Fibroblast of the aortic adventitia (primary cell): ENCODE measurements at places on chromosomes 6 and 20.

GRCh38 chr6:50141100-50141499, 91.4 kb upstream of the DEFB112 start:
- DNase-seq: no peak

DNA sequence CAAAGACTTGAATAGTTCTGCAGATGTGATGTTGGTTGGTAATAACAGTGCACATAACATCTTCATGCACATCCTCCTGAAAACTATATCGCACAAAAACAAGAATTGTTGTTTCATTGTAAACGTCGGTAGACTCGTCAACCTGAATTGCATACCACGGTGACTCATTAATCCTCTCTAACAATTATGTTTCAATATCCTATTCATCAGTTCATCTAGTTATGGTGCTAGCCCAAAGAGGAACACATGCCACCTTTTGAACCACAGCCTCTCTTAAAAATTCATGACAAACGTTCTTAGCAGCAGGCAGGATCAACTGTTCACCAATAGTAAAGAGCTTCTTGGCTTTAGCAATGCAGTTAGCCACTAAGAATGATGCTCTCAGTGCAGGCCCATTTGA, 25.0 kb downstream of the CRYBG1 start:
- DNase-seq: no peak

DNA sequence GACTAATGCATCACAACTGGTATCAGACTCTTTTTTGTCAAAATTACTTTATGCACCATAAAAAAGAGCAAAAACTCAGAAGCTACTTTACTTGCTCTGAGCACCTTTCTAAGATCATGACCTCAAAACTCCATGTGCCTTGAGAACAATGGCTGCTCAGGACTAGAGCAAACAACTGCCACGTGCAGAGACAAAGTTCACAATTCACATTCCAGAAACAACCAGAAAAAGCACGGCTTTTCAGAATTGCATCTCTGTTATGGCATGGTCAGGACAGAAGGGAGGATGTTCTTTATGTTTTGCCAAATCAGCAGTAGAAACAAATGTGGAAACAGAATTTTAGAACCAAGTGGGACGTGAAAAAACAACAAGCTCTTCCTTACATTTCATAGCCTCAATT, 70.5 kb downstream of the CNKSR3 start:
- DNase-seq: no peak

GRCh38 chr6:44457596-44457995, 70.1 kb downstream of the CDC5L start:
- DNase-seq: no peak

- no peak for DNase-seq
Measured at GRCh38 chr6:151024597-151024996, 159.1 kb downstream of the MTHFD1L start.

GRCh38 chr6:149888659-149889058, 9.3 kb downstream of the RAET1E start:
- DNase-seq: no peak

DNA sequence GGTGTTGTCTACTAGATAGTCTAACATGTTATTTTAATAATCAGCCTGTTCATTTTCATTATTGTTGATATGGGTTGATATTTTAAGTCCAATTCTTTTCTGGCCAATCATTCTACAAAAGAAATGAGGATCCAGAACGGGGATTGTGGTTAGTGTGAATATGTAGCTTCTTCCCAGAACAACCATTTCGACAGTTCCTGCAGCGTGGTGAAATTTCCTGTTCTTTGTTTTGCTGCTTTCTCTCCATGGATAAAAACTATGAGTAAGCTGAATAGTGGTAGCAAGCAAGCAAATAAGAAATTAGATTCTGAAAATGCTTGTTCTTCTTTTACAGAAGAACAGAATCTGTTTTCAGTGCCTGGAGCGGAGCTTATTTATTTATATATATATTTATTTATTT, 65.5 kb upstream of the F13A1 start:
- DNase-seq: no peak

DNA sequence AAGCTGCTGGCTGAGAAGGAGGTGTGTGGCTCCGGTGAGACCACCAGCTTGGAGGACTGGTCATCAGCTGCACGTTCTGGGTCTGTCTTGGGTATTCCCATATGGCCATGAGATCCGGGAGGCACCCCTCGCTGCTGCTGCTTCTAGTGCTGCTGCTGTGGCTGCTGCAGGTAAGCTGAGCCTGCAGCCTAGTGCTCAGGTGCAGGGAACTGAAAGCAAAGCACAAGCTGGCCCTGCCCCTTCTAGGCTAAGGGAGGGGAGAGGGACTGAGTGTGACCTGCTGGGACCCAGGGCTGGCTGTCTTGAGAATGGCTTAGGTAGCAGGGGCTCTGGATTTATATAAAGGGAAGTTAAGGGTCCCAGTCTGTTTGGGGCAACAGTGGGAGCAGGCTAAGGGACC, 403 bp downstream of the CDH26 start:
- no peak for DNase-seq

DNA sequence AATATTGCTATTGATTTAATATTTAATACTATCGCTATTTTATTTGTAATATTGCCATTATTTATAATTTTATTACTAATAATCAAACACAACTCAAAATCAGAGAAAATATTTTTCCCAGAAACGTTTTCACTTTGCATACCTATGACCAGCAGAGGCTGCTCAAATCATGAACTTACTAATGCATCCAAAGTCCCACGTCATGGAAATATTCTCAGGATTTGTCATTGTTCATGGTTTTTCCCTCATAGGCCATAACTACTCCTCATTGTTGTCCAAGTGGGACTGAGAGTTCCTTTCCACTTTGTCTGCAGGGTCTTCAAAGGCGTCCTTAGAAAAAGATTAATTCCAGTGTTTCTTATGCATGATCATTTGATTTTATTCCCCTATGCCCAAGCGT, 344.8 kb downstream of the THBS2 start:
- peak; percentile 94 for DNase-seq

- no peak for DNase-seq
Measured at GRCh38 chr6:40138273-40138720, 204.0 kb upstream of the MOCS1 start.

GRCh38 chr6:110575925-110576463, 99.6 kb upstream of the SLC22A16 start:
- no peak for DNase-seq

DNA sequence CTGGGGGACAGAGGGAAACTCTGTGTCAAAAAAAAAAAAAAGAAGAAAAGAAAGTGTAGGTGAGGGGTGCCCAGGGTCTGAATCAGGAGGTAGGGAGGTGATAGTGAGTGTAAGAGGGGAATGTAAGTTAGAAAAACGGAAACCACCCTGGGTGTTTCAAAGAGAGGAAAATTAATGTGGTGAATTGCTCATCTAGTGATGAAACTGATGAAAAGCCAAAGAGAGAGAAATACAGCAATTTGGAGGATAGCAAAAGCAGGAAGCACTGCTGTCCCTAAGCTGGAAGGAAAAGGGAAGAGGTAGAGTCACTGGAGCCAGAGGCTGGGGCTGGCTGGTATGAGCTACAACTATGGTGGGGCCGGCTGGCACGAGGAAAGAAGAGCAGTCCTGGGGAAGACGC, 85.0 kb upstream of the CEP85L start:
- no peak for DNase-seq

GRCh38 chr20:47273591-47274235, 82.8 kb downstream of the ZMYND8 start:
- DNase-seq: peak; percentile 50

DNA sequence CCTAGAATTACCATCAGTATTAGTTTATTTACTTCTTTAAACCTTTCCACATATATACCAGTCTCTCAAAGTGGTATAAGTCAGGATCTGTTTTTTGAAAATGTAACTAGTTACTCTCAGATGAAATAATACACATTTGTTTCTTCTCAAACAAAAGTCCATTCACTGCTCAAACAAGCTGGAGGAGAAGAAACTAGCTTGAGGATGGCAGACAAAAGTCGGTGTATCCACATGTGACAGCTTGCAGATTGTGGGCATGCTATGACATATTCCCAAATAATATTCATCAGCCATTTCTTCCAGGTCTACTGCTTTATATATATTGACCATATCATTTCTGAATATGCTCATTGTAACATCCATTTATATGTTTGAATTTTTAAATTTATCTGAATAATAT, 197.4 kb upstream of the KCNQ5 start:
- no peak for DNase-seq

- DNase-seq: no peak
Measured at GRCh38 chr20:48166082-48166835, 381.0 kb upstream of the SULF2 start.

GRCh38 chr6:16523606-16524379, 237.5 kb downstream of the ATXN1 start:
- DNase-seq: peak; percentile 99

DNA sequence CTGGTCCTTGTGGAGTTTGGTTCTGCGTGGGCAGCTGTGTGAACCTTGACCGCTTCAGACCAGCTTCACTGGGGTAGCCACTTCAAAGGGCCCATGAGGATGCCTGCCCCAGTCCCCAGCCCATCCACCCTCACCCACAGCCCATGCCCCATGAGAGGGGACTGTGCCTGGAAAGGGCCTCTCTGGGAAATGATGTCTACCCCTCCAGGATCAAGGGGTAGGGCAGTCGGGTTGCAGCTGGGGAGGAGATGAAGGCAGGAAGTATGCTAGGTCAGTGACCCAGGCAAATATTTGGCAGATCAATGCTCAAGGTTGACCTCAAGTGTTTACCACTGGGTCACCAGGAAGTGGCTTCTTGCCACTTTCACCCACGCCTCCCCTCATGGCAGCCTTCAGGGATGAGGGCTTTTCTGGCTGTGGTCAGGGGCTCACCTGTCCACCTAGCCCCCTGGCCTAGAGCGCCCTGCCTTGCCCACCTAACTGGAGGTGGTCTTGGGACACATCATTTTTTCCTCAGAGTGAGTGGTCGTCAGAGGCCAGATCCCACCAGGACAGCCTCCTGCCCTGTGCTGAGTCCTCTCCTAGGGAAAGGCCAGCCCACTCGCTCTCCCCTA, 109.5 kb downstream of the SNX5 start:
- DNase-seq: no peak

DNA sequence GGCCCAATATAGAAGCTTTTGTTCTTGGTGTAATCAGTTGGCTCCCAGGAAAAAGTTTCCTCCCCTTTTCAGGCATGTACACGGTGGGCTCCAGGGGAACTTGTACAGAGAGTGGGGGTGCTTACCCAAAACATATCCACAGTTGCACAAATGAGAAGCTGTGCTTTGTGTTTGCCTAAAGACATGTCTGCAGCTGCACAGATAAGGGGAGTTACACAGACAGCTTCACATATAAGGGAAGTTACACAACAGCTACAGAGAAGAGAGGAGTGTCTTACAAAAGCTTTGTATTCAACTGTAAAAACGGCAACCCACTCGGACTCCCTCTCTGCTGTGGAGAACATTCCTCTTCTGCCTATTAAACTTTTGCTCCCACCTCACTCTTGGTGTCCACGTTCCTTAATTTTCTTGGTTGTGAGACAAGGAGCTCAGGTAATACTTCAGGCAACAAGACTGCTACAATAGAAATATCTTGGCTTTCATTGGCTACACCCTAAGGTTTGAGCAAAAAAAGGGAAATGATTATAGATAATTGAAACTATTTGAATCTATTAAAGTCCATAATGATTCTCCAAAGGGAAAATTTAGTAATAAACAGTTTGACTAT, 7.4 kb upstream of the PNRC1 start:
- peak; percentile 59 for DNase-seq

DNA sequence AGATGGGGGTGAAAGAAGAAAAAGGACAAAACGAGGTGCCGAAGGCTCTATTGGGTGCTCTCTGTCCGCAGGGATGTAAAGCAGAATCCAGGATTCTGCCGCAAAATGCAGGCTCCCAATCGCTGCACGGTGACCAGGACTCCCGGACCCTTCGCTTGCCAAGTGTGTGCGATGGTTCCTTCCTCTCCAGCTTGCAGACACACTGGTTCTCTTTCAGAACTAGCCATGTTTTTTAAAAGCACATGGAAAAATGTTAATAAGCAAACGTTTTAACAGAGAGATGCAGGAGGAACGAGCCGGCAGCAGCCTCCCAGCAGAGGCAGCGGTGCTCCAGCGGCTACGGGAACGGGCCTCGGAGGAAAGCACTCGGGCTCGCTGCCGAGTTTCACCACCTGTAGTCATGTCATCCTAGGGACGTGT, 59.6 kb downstream of the ZNF831 start:
- no peak for DNase-seq

DNA sequence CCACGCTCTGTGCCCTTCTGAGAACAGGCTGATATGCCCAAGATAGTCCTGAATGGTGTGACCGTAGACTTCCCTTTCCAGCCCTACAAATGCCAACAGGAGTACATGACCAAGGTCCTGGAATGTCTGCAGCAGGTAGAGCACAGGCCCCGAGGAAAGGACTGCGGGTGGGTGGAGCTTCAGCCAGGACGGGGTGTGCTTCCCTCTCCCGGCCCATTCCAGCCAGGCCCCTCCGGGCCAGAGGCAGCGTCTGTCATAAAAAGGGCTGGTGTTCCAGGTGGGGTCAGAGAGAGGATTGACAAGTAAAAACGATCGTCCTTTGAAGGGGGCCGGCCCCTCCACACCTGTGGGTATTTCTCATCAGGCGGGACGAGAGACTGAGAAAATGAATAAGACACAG, 1.3 kb downstream of the RTEL1 start:
- DNase-seq: no peak

GRCh38 chr6:31495580-31495979, 2.4 kb upstream of the MICB start:
- DNase-seq: peak; percentile 57

DNA sequence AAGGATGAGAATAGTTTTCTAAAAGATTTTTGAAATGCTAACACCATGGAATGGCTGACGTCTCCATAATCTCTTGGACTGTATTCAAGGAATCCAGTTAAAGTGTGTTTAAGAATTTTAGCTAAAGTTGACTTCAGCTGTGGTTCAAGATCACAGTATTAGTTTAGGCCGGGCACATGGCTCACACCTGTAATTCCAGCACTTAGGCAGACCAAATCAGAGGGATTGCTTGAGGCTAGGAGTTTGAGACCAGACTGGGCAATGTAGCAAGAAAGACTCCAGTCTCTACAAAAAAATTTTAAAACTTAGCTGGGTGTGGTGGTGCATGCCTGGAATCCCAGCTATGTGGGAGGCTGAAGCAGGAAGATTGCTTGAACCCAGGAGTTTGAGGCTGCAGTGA, 68.2 kb downstream of the RFPL4B start:
- DNase-seq: peak; percentile 29

DNA sequence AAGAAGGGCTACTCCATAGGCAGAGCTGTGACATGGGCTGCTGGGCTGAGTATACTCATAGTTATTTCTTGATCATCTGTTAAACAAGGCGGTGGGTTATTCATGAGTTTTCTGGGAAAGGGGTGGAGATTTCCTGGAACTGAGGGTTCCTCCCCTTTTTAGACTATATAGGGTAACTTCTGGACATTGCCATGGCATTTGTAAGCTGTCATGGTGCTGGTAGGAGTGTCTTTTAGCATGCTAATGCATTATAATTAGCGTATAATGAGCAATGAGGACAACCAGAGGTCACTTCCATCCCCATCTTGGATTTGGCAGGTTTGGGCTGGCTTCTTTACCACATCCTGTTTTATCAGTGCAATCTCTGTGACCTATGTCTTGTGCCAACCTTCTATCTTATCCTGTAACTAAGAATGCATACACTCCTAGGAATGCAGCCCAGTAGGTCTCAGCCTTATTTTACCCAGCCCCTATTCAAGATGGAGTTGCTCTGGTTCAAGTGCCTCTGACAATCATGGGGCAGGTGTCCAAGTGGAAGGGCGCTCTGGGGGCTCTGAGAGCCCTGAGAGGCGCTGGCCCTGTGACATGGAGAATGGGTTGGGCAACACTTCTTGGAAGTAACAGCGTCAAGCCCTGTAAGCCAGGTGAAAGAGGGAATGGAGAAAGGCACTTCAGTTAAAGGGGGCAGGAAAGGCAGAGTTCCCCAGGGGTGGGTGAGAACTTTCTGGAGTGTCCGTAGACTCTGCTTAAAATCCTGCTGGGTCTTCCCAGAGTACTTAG, 354.2 kb upstream of the SULF2 start:
- peak; percentile 68 for DNase-seq
